ENCODE measurements at places on chromosomes 7 and 10. TPM values are rescaled to one million over a fixed set of nuclear protein-coding genes. Genes with fewer than 3 reads are reported as not detected.

Gene MEOX2
- 0.60 TPM for total RNA-seq

Gene GARIN1A
- total RNA-seq: 0.84 TPM

Gene CAMK2G
- 18.9 TPM for total RNA-seq

Gene ADIRF
- total RNA-seq: 46.1 TPM

DNA sequence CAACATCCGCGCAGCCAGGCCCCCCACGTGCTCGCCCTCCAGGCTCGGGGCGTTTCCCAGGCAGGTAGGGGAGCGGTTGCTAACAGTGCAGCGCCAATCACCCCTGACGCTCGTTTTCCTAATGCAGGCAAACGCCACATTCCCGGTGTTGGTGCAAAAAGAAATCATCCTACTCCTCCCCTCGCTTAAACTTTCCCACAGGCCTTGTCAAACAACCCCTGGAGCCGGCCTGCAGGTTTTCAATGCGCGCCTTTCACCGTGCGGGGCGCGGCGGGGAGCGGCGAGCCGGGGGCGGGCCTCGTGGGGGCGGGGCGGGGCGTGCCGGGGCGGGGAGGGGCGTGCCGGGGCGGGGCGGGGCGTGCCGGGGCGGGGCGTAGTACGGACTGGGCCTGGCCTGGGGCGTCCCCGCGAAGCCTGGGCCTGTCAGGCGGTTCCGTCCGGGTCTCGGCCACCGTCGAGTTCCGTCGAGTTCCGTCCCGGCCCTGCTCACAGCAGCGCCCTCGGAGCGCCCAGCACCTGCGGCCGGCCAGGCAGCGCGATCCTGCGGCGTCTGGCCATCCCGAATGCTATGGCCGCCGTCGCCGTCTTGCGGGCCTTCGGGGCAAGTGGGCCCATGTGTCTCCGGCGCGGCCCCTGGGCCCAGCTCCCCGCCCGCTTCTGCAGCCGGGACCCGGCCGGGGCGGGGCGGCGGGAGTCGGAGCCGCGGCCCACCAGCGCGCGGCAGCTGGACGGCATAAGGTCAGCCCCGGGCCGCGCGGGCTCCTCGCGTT is at the start of gene ECHDC3:
Gene ECHDC3 (plus strand): TSS at position 374 of the 770 bp plus-strand sequence. CDS start 195 bp downstream, at position 569.
- ATAC-seq: peak; percentile 87

DNA sequence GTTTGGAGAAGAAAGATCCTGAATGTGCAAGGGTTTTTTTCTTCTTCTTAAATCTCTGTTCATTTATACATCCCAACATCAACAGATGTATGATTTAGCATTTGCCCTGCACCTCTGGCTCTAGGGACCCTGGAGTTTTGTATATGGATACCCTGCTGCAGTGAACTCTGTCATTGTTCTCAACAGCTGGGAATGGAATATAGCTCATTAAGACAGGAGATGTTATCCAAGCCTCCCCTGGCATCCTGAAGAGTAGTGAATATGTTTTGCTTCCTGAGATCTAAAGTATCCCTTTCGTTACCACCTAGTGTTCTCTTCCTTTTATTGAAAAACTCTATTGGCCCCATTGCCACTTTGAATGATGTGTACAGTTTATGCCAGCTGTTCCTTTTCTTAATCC is 275.9 kb downstream of the EXOC4 start:
- ATAC-seq: no peak

DNA sequence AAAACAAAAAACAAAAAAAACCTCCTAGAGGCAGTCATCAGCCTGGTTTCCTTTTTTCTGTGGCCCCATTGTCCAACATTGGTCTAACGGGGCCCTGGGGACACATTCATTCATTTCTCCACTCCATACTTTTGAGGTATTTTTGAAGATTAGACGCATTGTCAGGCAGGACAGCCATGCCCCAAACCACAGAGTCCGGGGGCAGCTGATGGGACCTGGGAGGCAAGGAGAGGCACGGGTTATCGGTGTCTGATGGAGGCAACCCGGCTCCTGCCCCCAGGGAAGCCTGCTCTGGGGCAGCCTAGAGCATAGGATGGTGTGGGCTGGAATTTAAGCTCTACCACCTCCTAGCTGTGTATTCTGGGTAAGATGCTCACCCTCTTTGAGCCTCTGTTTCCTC is 6.5 kb upstream of the RABGEF1 start:
- no peak for ATAC-seq

- no peak for ATAC-seq
Observed at GRCh38 chr7:41149576-41149975, 553.3 kb downstream of the INHBA start.

GRCh38 chr7:16420329-16420648 is 1.0 kb downstream of the CRPPA start:
- ATAC-seq: no peak

DNA sequence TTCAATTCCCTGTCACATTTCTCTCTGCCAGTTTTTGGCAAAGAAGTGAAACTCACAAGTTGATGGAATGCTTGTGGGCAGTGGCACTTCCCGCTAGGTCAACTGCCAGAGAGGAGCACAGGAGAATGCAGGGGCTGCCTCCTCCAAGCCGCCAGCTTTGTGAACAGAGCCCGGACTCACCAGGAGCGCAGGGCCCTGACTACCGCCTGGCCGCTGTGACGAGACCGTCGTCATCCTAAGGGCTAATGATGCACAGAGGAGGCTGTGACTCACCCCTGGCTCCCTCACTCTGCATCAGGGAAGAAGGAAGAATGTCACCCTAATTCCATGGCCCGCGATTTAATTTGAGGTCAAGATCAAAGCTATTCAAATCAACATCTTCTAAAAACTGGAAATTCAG is 123.9 kb downstream of the TAX1BP1 start:
- peak; percentile 17 for ATAC-seq

GRCh38 chr10:92547676-92548075 is 26.2 kb downstream of the IDE start:
- ATAC-seq: no peak

- ATAC-seq: no peak
Observed at GRCh38 chr10:124955243-124955642, 13.3 kb downstream of the ZRANB1 start.

DNA sequence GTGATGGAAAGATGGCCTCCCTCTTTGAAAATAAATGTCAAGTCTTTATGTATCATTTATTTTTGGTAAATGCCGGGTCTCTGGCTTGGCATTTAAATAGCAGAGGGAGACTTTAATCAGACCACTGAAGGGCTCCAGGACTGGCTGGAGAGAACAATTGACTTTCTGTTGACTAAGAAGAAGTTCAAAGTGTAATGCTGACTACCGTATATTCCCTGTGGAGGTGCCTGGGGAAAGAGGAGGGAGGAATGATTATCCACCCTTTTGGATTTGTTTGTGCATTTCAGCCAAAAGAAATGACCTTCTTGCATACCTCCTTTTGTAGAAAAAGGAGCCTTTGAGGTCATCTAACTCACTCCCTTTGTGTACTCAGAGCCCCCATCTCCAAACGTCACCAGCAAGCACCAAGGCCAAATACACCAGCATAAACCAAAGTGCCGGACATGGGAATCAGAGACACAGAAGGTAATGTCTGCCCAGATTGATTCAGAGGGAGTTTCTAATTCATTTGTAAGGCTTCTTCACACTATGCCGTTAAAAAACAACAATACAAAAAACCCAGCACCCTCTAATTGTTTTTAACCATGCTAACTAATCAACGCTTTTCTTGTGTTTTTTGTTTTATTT is 75.2 kb downstream of the PRLHR start:
- no peak for ATAC-seq

- ATAC-seq: no peak
Observed at GRCh38 chr10:35027567-35027966, 62.6 kb downstream of the CUL2 start.

DNA sequence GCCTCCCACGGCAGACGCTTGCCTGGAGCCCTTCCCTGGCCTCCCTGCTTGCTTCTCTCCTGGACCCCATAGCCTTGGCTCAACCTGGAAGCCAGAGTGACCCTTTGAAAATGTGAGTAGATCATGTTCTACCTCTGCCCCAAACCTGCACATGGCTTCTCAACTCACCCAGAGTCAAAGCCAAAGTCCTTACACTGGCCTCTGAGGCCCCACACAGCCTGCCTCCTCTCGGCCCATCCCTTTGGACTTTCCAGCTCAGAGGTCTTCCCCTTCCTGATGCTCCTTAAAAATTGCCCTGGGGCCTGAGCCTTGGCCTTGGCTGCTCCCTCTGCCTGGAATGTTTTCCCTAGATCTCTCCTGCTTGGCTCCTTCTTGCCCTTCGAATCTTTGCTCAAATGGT is 32.5 kb downstream of the COL17A1 start:
- ATAC-seq: no peak
